ENCODE measurements at places on chromosomes 11 and 22.
A peak's percentile ranks its signal among the peaks of the same experiment; 100 is the strongest.

DNA sequence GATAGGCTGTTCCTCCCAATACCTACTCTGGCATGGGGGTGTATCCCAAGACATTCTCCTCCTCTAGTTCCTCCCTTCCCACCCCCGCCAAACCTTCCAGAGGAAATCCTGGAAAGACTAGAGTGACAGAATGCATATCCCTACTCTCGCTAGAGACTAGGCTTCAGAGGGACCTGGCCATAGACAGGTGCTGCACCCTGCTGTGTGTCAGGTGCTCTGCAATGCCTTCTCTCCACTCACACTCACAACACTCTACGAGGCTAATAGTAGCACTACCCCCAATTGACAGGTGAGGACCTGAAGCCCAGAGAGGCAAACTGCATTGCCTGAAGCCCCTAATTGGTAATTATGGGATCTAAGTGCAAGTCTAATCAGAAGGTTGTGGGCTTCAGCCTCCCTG, 46.2 kb upstream of the LMO1 start:
- peak; percentile 79 for DNase-seq

DNA sequence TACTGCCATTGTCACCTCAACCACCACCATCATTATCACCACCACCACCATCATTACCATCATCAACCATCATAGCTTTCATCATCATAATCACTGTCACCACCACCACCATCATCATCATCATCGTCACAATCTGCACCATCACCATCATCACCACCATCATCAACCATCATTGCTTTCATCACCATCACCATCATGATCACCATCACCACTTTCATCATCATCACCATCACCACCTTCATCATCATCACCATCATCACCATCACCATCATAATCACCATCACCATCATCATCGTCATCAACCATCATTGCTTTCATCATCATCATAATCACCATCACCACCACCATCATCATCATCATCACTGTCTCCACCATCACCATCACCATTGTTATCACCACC, 8.7 kb upstream of the OSBPL5 start:
- DNase-seq: no peak

GRCh38 chr11:90704510-90704909, 481.7 kb upstream of the CHORDC1 start:
- no peak for DNase-seq

GRCh38 chr22:17964643-17965042, 59.7 kb downstream of the MICAL3 start:
- no peak for DNase-seq

DNA sequence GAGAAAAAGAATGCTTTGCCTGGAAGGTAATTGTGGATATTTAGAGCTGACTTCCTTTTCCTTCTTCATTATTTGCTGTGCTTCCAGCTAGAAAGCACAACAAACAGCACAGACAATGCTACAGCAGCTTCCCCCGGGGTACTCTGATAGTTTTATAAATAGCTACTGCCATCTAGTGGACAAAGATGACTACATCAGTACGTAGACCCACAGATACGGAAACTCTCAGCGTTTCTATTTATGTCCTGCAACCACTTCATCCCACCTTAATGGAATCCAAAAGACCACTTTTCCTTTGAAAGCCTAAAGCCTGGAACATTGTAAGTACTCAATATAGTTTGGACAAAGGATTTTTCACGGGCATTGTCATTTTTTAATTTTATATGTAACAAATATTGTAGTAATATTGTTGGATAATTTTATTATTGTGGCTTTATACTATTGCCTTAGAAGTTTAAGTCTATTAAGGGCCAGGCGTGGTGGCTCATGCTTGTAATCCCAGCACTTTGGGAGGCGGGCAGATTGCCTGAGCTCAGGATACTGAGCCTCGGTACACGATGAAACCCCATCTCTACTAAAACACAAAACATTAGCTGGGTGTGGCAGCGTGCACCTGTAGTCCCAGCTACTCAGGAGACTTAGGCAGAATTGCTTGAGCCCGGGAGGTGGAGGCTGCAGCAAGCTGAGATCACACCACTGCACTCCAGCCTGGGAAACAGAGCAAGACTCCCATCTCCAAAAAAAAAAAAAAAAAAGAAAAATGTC, 7.5 kb downstream of the HSPA8 start:
- DNase-seq: peak; percentile 23

- no peak for DNase-seq
Observed at GRCh38 chr11:104934594-104934993, 33.8 kb downstream of the CASP4 start.

GRCh38 chr11:102581066-102581465, 44.1 kb downstream of the MMP20 start:
- no peak for DNase-seq

- no peak for DNase-seq
Observed at GRCh38 chr11:111206472-111206871, 39.1 kb upstream of the POU2AF2 start.

- DNase-seq: no peak
Observed at GRCh38 chr11:22669368-22669767, 3.0 kb downstream of the GAS2 start.

DNA sequence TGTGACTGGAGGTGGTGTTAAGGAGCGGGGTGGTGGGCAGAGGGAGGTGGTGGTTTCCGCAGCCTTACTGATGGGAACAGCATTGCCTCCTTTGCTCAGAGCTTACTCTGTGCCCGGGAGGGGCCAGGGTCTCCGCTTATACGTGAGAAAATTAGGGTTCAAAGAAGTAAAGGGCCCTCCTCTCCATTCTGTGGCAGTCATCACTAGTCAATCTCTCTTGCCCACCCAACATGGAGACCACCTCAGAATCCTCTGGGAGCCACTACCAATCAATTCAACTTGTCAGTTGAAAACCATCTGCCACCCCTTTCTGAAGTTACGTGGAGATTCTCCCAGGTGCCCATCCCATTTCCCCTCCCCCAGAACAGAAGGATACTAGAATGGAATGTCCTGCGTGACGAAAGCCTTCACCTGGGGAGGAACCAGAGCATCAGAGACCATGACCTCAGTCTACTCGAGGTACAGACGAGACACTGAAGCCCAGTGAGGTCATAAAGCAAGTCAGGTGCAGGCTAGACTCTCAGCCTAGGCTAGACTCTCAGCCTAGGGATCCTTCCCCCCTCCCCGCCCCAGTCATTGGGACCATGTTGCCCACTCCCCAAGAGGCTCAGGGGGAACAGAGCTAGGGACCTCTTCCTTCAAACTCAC, 2.0 kb downstream of the SELENOM start:
- DNase-seq: no peak

DNA sequence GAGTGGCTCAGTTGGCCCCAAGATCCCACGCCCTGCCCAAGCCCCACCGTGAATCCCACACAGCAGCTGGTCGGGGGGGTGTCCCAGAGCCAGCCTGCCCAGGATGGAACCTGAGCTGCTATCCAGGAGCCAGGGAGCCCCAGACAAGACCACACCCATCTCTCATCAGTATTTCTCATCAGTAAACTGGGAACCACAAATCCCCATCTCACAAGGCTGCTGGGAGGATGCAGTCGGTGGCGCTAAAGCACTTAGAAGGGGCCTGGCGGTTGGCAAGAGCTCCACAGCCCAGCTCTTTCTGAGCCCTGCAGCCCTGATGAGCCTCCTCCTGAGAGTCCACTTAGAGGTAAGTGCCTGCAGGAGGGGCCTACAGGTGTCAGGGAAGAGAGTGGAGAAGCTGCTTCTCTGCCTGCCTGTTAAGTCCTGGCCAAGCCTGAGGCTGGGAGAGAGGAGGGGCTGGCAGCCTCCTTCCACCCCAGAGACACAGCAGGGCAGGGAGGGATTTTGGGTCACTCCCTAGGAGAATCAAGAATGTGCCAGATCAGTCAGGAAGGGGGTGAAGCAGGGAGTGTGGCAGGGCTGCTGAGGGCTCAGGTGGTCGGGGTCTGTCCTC, 6.1 kb downstream of the FADS3 start:
- DNase-seq: no peak

All from WERI-Rb-1 (cell line).